ENCODE measurements at places on chromosomes 2 and 18. TPM values are rescaled to one million over a fixed set of nuclear protein-coding genes. Genes with fewer than 3 reads are reported as not detected.

- peaks cover 11% of the 10 kb centered on the region for H3K4me1 ChIP-seq
- H3K36me3 ChIP-seq, result no peaks in the 10 kb centered on the region
- no peak overlapping the region for H3K27ac ChIP-seq
- H3K27me3 ChIP-seq, result peaks cover 49% of the 10 kb centered on the region
- H3K4me3 ChIP-seq, result no peak overlapping the region
Measured at GRCh38 chr2:101153077-101153707, 2.0 kb upstream of the TBC1D8 start.

GRCh38 chr2:38261569-38262068, 115.5 kb downstream of the ATL2 start:
- H3K27ac ChIP-seq, result peak overlapping the region; percentile 11
- peaks cover 4% of the 10 kb centered on the region for H3K36me3 ChIP-seq
- peaks cover 5% of the 10 kb centered on the region for H3K27me3 ChIP-seq

The PIEZO2 gene
- total RNA-seq, result not detected

DNA sequence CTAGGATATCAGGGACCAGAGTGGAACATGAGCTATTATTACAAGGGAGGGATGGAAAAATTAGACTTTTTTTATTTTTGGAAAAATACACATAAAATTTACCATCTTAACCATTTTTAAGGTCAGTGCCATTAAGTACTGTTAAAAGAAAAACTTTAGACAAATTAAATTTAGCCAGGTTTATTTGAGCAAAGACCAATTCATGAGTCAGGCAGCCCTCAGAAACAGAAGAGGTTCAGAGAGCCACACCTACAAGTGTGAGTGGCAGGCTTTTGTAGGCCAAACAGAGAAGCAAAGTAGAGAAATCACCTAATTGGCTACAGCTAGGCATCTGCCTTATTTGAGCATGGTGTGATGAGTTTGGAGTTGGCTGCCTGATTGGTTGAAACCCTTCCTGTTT, 301.3 kb upstream of the RAB12 start:
- H3K4me1 ChIP-seq, result no peaks in the 10 kb centered on the region
- DNase-seq, result no peak
- H3K36me3 ChIP-seq, result no peaks in the 10 kb centered on the region
- no peak overlapping the region for H3K27ac ChIP-seq
- no peaks in the 10 kb centered on the region for H3K27me3 ChIP-seq
- no peak overlapping the region for H3K4me3 ChIP-seq

DNA sequence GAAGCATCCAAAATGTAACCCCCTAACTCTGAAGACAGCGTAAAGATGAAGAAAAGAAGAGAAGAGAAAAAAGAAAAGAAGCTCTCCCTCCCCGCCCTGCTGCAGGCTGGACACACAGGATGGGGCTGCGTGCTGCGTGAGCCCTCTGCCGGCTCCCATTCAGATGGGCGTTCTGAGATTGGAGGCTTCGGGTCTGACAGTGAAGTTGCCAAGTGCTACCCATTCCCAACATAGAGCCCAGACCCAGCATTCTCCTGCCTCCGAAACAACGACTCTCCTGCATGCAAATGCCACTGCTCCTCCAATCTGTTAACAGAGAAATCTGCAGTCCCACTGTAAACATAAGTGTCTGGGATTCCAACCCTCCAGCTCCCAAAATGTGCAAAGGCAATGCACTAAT, 234.9 kb downstream of the BCL11A start:
- no peak overlapping the region for H3K27ac ChIP-seq
- H3K4me1 ChIP-seq, result peaks cover 13% of the 10 kb centered on the region

The CYTIP gene
- 302 TPM for total RNA-seq

GRCh38 chr18:11176481-11176881, 27.1 kb upstream of the PIEZO2 start:
- DNase-seq, result no peak
- H3K36me3 ChIP-seq, result no peaks in the 10 kb centered on the region
- no peak overlapping the region for H3K27ac ChIP-seq
- H3K4me1 ChIP-seq, result no peaks in the 10 kb centered on the region
- H3K4me3 ChIP-seq, result no peak overlapping the region

- peaks cover 48% of the 10 kb centered on the region for H3K4me1 ChIP-seq
- DNase-seq, result peak; percentile 65
- peak overlapping the region; percentile 90 for H3K4me3 ChIP-seq
- H3K27me3 ChIP-seq, result no peaks in the 10 kb centered on the region
Measured at GRCh38 chr2:237968048-237968862, 1.4 kb downstream of the UBE2F start.

- H3K4me3 ChIP-seq, result no peak overlapping the region
- no peaks in the 10 kb centered on the region for H3K36me3 ChIP-seq
- no peak overlapping the region for H3K27ac ChIP-seq
- no peak for DNase-seq
- H3K27me3 ChIP-seq, result no peaks in the 10 kb centered on the region
- no peaks in the 10 kb centered on the region for H3K4me1 ChIP-seq
Measured at GRCh38 chr2:240343548-240343947, 91.9 kb upstream of the GPC1 start.

The POTEI gene
- not detected for total RNA-seq

The CCDC121 gene
- total RNA-seq, result 0.66 TPM

The ALK gene
- total RNA-seq, result not detected

DNA sequence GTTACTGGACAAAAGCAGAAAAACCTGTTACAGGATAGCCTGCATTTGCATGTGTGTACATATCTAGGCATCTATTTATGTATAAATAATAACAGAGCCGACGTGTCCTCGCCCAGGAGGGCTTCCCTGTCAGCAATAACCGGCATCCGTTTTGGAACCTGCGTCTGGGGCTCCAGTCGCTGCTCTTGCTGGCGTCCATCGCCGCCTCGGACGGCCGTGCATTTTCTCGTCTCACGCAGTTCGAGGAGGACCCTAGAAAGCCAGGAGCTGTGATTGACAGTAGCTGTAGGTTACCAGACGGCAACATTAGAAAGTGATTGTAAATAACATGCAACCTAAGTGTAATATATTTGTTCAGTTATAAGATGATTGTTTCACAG, 132.6 kb downstream of the NFATC1 start:
- H3K4me3 ChIP-seq, result no peak overlapping the region
- H3K27ac ChIP-seq, result no peak overlapping the region
- H3K27me3 ChIP-seq, result no peaks in the 10 kb centered on the region

DNA sequence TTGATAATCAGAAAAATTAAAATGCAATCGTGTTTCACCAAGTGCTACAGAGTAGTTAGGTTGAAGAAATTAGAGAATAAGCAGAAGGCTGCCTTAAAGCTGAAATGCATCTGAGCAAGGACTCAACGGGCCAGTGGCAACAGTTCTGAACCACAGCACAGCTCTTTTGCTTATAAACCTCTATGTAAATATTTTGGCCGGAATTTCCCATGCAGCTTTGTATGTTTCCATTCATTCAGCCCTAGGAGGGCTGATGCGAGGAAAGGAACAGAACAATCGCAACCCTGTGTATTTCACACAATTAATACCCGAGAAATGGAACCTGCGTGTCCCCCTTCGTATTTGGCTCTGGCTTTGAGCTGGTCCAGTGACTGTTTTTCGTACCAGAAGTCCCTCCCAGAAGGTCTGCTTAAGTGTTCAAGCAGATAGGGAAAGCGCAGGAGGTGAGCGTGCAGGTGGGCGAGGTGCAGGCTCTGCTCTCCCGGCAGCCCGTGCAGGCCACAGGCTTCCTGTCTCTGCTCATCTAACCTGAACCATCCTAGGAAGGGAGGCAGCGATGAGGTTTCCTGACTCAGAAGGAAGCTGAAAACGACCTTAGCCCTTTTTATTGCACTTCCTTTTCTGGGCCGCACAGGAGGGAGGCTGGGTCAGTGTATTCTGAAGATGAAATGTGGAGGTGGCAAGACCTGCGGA, 67.3 kb downstream of the ASB1 start:
- peaks cover 6% of the 10 kb centered on the region for H3K27me3 ChIP-seq
- peak overlapping the region; percentile 35 for H3K4me3 ChIP-seq
- DNase-seq, result peak; percentile 10
- peaks cover 22% of the 10 kb centered on the region for H3K4me1 ChIP-seq
- peak overlapping the region; percentile 51 for H3K27ac ChIP-seq

Measured in activated T-helper 1 cell treated with anti-CD3 and anti-CD28 coated beads, Interleukin-12 subunit alpha, Interleukin-12 subunit beta, Interleukin-2, Interleukin-4 antibody, amounts not matched to agents 30 ng/mL and 10 ng/mL and 1 ng/mL, durations not matched to agents 14 hours and 24 hours and 36 hours (primary cell).